ENCODE measurements at places on chromosomes 2 and 18.
A peak's percentile ranks its signal among the peaks of the same experiment; 100 is the strongest.

GRCh38 chr2:183035954-183036669 is 2.1 kb downstream of the NCKAP1 start:
- DNase-seq, result no peak

- no peak for DNase-seq
Measured at GRCh38 chr2:44444881-44445280, 83.1 kb downstream of the CAMKMT start.

DNA sequence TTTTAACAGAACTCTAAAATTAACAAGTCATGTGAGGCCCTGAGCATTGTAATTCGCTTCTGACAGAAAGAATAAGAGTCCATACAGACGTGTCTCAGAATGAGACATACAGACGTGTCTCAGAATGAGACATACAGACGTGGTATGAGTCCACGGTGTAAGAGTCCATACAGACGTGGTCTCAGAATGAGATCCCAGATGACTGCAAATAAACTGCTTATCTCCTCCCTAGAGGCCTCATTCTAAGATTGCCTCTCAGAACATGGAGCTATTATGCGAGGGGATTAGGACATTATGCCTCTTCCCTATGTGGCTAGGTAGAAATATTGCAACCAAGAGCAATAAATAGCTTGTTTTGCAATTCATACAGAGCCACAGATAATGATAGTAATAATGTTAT is 63.9 kb downstream of the NEB start:
- DNase-seq, result no peak

DNA sequence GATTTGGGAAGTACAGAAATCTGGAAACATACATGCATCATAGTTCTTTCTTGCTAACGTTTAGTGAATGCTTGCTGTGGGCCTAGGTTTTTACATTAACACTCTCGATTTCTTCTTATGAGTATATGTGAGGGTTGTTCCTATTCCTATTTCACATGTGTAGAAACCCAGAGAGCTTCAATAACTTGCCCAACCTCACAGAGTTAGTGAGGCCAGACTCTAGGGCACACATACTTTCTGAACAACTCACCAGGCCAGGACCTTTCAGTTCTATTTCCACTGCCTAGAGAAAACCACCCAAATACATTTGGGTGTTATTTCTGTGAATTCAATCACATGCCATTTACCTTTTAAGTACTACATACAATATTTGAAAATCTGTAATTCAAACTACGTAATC is 8.2 kb upstream of the KCTD1 start:
- no peak for DNase-seq

GRCh38 chr2:61419570-61419969 is 51.3 kb downstream of the USP34 start:
- no peak for DNase-seq

DNA sequence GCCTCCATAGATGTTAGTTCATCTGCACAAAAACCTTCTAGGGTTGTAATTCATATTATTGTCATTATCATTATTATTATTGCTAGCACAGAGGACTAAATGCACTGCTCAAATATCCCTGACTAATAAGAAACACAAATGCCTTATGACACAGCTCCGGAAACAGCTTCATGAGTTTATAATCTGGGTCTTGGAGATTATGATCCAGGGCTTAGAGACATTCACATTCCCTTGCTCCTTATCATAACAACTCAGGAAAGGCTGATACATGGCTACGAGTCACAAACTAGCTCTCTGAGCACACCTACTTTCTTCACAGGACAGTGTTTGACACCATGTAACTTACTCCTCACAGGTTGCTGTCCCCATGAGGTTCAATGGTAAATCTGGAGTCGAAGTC is 102.2 kb upstream of the TTC39C start:
- no peak for DNase-seq

GRCh38 chr2:216108310-216108966 is 710 bp upstream of the XRCC5 start:
- no peak for DNase-seq

GRCh38 chr18:63158676-63159291 is 160.8 kb downstream of the BCL2 start:
- DNase-seq, result peak; percentile 49

DNA sequence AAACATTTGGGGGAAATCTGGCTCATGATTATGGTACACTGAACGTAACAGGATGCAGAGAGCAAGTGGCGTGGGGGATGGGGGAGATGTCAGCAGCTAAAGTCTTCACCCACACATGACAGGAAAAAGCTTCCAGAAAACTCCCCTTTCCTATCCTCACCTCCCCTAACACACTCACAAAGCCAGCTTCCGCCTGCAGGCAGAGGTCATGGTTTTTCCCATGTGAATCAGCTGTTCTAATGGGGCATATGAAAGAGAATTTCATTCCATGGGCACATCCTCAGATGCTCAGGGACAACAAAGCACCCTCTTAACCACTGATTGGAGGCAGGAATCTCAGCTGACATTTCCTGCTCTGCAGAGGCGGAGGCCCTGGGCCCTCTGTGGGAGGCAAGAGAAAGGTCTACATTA is 129.1 kb downstream of the TSN start:
- no peak for DNase-seq

GRCh38 chr2:163191372-163191771 is 352.8 kb upstream of the KCNH7 start:
- no peak for DNase-seq
